Stomach (tissue), 19 donors: ENCODE measurements at places on chromosomes 16 and 17. TPM values are rescaled to one million over a fixed set of nuclear protein-coding genes. Genes with fewer than 3 reads are reported as not detected.

GRCh38 chr17:70691150-70691549 lies 521.8 kb downstream of the KCNJ2 start:
- DNase-seq: no peak

Gene COIL
- total RNA-seq: 16.5 TPM

GRCh38 chr16:11629071-11630030 lies 38.9 kb upstream of the SNN start:
- peak; percentile 75 for DNase-seq

GRCh38 chr16:82523815-82524214 lies 103.0 kb upstream of the CDH13 start:
- DNase-seq: no peak

DNA sequence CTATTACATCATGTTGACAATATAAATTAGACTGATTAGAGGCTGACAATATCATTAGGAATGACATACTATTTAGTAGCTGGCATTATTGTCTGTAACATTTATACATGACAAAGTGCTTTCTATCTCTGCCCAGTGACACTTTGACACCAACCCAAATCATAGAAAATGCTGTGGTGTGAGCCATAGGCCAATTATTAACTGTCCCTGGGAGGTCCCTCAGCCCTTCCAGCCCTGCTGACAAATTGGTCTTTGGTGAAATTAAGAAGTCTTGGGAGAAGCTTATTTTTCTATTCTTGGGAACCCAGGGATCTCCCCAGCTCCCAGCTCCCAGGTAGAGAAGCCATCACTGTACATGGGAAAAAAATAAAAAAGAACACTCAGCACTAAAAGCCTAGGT lies 179.6 kb downstream of the AIPL1 start:
- no peak for DNase-seq

- no peak for DNase-seq
Measured at GRCh38 chr17:8366231-8366630, 10.3 kb downstream of the KRABD2 start.

- DNase-seq: peak; percentile 8
Measured at GRCh38 chr17:12768255-12768654, 21.0 kb upstream of the ARHGAP44 start.

DNA sequence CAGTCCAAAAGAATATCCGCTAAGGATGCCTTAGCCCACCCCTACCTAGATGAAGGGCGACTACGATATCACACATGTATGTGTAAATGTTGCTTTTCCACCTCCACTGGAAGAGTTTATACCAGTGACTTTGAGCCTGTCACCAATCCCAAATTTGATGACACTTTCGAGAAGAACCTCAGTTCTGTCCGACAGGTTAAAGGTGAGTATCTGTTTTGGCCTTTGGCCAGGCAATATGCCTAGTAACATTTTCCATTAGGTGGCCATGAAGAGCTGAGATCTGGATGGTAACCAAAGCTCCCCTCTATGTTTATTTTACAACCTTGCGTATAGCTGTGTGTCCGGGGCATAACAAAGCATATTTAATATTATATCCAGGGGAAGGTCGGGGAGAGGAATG lies 128.0 kb upstream of the TMEM97 start:
- DNase-seq: no peak

DNA sequence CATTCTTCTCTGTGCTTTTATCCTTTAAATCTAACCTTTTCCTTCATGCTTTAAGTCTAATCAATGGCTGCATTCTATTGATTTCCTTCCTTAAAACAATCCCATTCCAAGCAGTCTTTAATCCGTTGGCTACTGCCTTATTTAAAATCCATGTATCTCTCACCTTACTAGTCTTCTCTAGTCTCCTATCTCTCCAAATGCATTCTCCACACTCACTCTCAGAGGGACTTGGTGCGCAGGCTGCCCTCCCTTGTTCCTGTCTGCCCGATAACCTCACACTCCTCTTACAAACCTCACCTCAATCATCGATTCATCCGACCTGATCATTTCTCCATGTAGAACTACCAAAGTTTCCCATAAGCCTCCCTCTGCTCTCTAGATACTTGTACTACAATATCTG lies 23.1 kb downstream of the PSMD12 start:
- DNase-seq: no peak

GRCh38 chr17:28511858-28512461 lies 5.8 kb downstream of the FOXN1 start:
- DNase-seq: no peak

DNA sequence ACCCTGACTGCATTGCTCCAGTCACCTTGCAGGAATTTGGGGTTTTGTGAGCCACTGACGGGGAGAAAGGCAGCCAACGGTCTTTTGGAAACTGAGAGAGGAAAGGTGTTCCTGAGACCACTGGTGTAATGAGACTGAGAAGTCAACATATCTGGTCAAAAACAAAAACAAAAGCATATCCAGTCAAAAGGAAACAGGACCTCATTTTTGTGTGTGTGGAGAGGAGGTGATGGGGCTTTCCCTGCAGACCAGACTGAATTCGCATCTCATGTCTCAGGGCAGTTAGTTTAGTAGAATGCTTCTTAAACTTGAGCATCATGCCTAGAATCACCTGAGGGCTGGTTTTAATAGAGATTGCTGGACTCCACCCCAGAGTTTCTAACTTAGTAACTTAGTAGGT lies 198.4 kb downstream of the COPRS start:
- DNase-seq: no peak

DNA sequence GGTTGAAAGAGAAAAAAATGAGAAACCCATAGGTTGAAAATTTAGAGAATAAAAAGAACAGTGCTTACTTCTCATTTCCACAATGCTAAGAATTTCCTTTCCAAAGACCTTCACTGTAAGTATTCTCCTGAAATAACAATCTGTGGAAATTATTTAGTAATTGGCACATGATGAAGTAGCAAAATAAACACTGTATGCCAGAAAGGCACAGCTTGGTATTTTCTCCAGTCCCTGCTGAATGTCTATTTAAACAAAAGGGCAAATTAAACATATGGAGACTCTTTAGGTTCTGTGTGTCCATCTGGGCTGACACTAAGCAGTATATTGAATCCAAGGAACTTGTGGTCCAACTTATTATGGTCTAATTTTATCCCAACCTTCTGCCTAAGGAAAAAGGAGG lies 46.1 kb downstream of the CHCT1 start:
- no peak for DNase-seq

DNA sequence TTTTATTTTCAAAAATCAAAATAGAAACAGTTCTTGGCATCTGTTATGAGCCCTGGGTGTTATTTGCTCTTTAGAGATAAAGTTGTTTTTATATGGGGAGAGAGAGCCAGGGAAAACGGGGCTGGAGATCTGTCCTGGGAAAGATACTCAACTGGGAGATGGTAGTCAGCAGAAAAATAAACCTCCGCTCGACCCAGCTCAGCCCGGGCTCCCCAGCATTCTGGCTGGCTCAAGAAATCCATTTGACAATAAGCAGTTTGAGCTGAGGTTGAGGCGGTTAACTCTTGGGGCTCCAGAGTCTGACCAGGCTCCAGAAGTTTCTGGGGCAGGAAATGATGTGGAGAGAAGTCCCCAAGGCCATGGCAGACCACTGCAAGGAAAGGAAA lies 151.9 kb downstream of the IRX5 start:
- no peak for DNase-seq

DNA sequence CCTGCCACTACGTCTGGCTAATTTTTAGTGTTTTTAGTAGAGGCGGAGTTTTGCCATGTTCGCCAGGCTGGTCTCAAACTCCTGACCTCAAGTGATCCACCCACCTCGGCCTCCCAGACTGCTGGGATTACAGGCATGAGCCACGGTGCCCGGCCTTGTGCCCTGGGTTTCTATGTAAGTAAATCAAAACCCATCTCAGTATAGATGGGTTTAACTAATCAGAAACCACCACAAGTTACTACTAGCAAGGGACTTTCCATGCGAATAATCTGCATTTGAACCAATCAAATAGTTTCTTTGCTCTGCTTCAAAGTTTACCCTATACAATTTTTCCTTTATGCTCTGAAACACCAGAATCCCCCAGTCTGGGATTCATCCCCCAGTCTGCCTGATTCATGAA lies 16.5 kb upstream of the EIF1 start:
- no peak for DNase-seq

- DNase-seq: no peak
Measured at GRCh38 chr16:81520151-81520470, 75.5 kb downstream of the CMIP start.

DNA sequence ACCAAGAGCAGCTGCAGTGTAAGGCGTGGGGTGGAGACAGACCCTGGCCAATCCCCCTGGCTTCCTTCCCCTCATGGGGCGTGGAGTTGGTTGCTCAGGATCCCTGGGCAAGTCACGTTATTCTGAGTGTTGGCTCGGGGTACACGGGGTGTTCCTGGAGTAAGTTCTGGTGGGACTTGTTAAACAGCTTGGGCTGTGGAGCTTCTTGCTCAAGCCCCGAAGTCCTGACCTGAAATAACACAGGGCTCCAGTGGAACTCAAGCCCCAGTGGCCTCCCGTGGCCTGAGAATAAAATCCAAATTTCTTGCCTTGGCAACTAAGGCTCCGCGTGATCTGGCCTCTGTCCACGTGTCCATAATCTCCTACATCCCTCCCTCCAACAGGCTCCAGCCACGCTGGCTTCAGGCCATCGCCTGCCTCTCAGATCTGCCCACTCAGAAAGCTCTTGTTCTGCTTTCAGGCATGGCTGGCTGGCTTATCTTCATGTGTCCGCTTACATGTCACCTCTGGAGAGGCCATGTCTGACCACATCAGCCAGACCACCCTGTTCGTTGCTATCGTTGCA lies 49.3 kb upstream of the BCO1 start:
- DNase-seq: peak; percentile 73

DNA sequence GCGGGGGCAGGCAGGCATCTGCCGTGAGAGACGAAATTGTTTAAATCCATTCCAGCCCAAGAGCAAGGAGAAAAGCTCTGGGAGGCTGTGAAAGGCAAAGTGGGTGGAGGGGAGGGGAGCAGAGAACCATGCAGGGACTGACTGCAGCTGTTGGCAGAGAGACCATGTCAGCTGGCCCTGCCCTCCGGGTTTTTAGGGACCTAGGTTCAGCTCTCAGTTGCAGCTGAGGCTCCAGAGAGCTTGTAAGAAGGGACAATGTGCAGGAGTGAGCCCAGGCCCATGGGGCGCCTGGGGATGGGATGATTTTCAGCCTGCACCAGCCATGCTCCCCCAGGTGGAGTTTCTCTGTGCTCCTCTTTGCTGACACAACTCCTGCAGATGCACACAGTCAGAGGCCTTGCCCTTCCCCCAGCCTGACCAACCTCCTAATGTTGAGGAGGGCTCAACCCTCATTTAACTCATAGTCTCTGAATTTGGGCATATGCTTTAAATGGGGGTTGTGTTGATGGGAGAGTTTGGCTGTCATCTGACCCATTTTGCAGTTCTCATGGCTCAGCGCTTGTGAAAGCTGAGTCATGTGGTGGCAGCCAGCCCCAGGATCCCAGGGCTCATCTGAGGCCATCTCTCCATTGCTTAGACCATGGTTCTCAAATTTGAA lies 70.9 kb downstream of the PLXDC1 start:
- no peak for DNase-seq

- peak; percentile 58 for DNase-seq
Measured at GRCh38 chr17:75845933-75846691, 1.9 kb upstream of the UNC13D start.

- DNase-seq: peak; percentile 56
Measured at GRCh38 chr16:19118938-19119431, 5.2 kb downstream of the ITPRIPL2 start.

GRCh38 chr17:56880133-56880532 lies 33.7 kb downstream of the TRIM25 start:
- no peak for DNase-seq

- no peak for DNase-seq
Measured at GRCh38 chr16:86995456-86995855, 321.7 kb downstream of the C16orf95 start.

DNA sequence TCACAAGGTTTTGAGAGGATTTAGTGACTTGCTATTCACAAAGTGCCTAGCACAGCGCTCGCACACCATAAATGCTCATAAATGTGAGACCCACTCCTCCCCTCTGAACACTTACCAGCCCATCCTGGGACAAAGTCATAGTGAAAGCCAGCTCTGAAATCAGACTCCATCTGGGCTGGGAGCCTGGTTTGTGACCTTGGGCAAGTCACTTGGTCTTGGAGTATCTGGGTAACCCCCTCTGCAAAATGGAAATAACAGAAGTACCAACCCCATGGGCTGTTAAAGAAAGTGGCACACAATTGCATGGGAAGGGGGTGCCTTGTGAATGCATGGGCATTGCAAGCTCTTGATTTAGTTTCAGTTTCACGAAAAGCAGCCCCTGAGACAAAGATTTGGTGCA lies 104.7 kb upstream of the CDH5 start:
- no peak for DNase-seq

Gene PRDM7
- total RNA-seq: not detected

Gene TMEM235
- not detected for total RNA-seq

DNA sequence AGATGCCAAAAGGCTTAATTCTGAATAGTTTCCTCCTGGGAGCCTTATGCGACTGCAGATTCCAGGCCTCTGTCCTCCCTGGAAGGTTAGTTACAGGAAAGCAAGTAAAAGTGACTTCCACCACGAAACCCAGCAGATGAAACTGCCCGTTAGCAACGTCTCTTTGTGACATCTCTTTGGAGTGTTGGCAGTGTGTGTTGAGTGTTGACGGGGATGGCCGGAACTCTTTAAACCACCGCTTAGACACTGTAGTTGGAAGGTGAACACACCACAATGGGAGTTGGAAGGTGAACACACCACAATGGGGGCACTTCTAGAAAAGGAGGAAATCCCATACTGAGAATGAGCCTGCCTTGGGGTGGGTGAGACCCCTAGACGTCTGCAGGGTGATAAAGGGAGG lies 858 bp downstream of the SKAP1 start:
- DNase-seq: peak; percentile 25

GRCh38 chr16:14545346-14545884 lies 84.6 kb downstream of the PARN start:
- peak; percentile 38 for DNase-seq
